Activated CD4-positive, alpha-beta T cell treated with anti-CD3 and anti-CD28 coated beads, Interleukin-2, amount 50 U/mL, for 24 hours (primary cell): ENCODE measurements at places on chromosomes 7 and 10.

- peak; percentile 76 for DNase-seq
Measured at GRCh38 chr10:71812016-71812912, 38.8 kb downstream of the PSAP start.

DNA sequence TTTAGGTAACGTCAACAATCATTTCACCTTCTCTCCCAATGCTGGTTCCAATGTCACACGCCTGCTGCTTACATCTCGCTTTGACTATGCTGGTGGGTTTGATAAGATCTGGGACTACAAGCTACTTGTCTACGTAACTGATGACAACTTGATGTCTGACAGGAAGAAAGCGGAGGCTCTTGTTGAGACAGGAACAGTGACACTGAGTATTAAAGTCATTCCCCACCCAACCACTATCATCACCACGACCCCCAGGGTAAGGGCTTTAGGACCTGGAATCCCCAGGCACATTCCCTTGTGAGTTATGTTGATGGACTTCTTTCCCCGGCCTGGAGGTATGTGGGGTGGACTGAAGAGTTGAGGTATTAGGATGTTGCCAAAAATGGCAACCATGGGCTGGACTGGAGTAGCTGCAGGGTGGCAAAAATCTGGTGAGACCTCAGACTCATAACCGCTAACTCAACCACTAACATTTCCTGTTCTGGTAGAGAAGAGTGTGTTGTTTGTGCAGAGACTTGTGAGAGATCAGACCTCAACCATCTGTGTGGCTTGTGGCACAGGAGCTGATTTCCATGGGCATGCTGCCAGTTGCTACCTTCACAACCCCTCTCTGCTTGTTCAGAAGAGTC, 59.2 kb downstream of the CDHR3 start:
- DNase-seq: peak; percentile 32

- DNase-seq: no peak
Measured at GRCh38 chr7:80385508-80385907, 126.4 kb downstream of the GNAT3 start.

GRCh38 chr10:58734116-58734515, 221.4 kb downstream of the BICC1 start:
- no peak for DNase-seq

DNA sequence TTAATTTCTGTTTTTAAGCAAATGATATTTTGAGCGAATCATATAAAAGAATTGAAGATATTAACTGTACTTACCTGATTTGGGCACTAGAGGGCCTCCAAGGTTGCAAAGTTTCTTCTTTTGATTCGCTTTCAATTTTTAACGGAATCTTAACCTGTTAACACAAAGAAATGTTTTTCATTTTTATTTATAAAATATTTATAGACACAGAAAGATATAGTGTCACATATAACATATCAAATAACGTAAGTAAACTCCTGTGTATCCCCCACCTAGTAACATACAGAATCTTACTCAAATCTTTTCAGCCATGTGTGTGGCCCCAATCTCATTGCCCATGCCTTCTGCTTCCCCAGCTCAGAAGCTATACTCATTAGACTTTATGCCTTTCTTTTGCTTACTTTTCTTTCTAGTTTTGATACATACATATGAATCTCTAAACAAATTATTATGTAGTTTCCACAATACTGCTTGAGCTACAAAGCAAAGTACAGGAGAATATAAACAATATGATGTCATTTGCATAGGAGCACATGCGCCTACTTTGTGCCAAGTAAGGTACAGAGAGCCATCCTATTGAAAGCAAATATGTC, 49.5 kb upstream of the ZPBP start:
- DNase-seq: peak; percentile 43

DNA sequence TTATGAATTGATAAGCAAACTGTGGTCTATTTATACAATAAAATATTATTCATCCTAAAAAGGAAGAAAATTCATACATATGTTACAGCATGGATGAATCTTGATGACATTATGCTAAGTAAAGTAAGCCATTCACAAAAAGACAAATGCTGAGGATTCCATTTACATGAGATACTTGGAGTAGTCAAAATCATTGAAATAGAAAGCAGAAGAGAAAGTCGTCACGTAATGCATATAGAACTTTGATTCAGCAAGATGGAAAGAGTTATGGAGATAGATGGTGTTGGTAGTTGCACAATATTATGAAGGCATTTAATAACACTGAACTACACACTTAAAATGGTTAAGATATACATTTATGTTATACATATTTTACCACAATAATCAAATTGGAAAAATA, 309.7 kb upstream of the KLF6 start:
- no peak for DNase-seq

DNA sequence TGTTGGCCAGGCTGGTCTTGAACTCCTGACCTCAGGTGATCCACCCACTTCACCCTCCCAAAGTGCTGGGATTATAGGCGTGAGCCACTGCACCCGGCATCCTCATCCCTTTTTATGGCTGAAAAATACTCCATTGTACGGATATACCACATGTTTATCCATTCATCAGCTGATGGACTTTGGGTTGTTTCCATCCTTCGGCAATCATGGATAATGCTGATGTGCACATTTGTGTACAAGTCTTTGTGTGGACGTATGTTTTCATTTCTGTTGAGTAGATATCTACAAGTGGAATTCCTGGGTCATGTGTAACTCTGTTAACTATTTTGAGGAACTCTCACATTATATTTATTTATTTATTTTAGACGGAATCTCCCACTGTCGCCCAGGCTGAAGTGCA, 5.7 kb upstream of the UCMA start:
- DNase-seq: no peak

DNA sequence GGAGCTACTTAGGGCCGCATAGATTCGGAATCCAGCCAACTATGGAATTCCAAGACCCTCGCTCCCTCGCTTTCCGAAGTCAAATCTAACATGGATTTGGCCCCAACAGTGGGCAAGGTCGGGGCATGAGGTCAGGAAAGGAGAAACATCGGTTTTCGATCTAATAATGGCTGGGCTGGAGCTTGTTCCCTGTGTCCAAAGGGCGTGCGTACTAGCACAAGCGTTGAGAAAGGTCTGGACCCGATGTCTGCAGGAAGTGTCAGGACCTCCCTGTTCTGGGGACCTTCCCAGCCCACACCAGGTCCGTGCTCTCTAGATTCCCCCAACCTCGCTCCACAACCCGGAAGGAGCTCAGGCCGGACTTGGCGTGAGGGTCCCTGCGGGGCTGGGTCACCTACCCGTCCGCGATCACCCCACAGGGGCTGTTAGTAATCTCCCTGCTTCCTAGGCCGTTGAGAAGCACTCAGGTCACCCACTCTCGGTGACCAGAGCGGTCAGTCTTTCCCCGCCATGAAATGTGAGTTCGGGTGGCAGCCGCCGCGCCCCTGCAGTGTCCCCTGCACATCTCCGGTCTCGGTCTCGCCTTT, 4.8 kb downstream of the FEZF1 start:
- DNase-seq: no peak
